ENCODE measurements at places on chromosomes 7 and 10.

DNA sequence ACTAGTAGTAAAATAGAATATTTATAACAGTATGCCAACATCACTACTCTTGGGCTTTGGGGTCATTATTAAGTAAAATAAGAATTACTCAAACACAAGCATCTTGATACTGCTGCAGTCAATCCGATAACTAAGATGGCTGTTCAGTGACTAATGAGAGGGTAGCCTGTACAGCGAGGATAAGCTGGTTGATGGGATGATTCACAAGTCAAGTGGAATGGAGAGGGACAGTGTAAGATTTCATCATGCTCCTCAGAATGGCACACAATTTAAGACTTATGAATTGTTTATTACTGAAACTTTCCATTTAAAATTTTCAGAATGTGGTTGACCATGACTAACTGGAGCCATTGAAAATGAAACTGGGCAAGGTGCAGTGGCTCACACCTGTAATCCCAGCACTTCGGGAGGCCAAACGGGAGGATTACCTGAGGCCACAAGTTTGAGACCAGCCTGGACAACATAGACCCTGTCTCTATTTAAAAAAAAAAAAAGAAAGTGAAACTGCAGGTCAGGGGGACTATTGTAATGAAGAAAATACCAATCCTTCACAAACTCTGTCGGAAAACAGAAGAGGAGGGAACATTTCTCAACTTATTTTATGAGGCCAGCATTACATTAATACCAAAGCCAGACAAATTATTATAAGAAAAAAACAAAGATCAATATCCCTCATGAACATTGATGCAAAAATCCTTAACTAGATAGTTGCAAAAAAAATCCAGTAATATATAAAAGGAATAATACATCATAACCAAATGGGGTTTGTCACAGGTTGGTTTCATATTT, 11.2 kb downstream of the AVL9 start:
- no peak for DNase-seq

GRCh38 chr10:70295926-70296325, 12.1 kb upstream of the NPFFR1 start:
- no peak for DNase-seq

DNA sequence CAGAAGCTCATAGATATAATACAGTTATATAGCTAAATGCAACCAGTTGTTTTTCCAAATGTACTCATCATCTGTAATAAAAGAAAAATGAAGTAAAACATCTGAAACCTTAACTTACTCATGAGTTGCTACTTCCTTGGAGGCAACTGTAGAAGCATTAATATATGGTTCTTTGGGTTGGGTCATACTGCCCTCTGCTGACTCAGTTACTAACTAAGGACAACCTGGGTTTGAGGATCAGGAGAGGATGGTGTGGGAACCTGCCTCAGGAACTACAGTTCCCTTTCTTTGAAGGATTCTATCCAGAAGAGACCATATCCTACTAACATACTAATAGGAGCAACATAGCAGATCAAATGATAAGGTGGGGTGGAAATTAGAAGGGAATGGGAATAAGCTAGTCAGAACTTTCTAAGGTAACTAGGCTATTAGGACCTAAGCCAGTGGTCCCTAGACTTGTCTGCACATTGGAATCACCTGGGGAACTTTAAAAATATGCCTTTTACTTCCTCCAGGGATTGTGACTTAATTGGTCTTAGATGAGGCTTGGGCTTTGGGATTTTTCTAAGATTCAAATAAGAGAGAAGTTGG, 20.7 kb downstream of the COX15 start:
- DNase-seq, result peak; percentile 8

DNA sequence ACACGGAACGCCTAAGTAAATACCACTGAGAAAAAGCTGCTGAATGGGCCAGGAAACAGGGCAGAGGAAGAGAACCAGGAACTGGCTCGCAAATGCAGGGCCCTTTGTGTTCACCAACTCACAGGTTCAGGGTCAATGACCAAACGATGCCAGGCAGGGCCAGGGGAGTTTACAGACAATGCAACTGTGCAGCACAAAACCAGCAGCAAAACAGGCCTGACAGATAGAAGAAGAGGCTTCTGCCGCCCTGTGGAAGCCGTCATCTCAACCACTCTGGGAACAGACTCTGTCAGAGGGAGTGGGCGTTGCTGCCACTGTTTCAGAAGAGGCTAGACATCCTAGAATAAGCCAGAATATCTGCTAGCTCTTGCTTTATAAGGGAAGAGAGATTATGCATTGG, 117.9 kb downstream of the KMT2E start:
- no peak for DNase-seq

GRCh38 chr10:5663692-5664427, 2.5 kb downstream of the ASB13 start:
- DNase-seq, result no peak

DNA sequence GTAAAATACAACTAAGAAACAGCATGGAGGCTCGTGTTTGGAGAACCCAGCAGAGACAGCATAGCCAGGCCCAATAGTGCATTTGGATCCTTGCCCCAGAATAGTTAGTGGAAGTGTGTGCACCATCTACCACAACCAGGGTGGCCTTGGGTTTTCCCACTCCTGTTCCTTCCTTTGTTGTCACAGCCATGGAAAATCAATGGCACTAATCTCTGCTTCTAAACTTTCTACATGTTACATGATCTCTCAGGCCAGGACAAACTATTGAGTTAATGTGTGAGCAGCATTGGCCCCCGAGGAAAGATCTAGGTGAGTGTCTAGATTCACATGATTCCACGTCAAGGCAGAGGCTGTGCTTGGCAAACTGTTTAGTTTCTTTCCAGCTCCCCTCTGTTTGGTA, 2.0 kb downstream of the CYP3A7 start:
- DNase-seq, result no peak

GRCh38 chr7:4325732-4326131, 356.4 kb upstream of the FOXK1 start:
- no peak for DNase-seq

- no peak for DNase-seq
Observed at GRCh38 chr10:71131096-71131495, 81.3 kb upstream of the UNC5B start.

DNA sequence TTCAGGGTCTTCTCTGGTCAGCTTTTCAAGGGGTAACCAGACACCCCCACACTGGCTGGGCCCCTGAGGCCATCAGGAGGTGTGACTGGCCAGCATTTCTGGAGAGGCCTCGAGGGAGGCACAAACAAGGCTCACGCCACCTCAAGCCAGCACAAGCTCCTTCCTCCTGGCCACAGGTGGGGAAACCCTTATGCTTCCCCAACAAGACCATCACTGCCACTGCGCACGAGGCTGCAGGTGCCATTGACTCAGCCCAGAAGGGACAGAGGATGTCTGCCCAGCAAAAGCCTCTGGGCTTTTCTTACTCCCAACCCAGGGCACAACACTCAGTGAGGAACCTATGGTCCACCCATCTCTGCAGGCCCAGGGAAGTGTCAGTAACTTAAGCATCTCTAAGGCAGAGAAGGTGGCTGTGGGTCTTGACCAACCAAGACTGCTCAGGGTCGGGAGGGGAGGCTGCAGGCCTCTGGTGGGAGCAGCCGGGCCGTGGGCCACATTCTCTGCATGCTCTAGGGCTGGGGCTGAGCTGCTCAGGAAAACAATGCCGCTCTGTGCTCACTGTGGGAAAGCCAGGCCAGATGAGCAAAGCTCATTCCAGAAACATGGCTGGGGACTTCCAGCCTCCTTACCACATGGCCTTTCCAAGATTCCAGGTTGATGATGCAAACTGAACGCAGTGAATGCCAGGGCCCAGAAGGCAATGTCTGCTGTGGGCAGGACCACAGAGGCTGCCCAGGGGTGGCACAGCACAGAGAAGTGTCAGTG, 24.2 kb upstream of the RASSF4 start:
- DNase-seq, result peak; percentile 79

GRCh38 chr7:31309407-31309806, 31.1 kb downstream of the NEUROD6 start:
- no peak for DNase-seq

- no peak for DNase-seq
Observed at GRCh38 chr10:61882621-61883370, 18.7 kb upstream of the ARID5B start.

- no peak for DNase-seq
Observed at GRCh38 chr7:153190452-153190851, 430.9 kb downstream of the ACTR3B start.

GRCh38 chr7:73482746-73483145, 39.3 kb downstream of the BAZ1B start:
- DNase-seq, result no peak

DNA sequence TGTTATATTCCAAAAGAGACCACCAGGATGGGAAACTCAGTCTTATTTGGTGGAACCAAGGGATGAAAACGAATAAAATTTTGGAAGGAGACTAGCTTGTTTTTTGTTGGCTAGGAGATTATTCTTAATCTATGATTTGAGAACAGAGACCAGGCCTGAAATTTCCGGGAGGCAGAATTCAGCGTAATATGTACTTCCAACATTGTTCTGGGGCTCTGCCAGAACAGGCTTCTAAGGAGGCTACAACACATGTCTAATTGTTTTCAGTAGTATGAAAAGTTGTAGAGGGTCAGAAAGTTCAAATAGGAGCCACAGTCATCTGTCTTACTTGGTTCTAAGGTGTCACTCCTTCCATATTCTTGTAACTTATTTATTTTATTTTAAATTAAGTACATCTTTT, 1.7 kb downstream of the DDX21 start:
- DNase-seq, result no peak

DNA sequence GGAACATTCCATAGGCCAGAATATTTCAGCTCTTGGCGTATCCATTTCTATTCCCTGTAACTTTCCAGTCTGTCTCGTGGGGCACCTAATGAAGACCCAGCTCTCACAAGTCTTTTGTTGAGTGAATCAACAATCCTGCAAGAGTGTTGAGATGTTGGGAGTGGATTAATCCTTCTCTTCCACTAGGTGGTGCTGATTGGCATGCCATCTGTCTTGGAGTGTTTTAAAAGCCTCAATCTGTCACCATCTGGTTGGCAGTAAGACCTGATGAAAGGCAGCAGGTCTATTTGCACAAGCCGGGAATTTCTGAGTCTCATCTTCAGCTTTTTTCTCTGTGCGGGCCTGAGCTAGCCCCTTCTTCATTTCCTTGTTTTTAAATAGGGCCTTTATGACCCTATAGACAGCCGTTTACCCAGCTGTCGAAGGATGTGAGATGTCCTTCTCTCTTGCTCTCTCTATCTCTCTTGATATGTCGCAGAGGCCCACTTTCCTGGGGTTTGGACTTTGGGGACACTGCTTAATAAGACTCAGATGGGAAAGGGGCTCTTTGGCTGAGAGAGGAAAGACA, 180.5 kb downstream of the ZNF365 start:
- peak; percentile 51 for DNase-seq

DNA sequence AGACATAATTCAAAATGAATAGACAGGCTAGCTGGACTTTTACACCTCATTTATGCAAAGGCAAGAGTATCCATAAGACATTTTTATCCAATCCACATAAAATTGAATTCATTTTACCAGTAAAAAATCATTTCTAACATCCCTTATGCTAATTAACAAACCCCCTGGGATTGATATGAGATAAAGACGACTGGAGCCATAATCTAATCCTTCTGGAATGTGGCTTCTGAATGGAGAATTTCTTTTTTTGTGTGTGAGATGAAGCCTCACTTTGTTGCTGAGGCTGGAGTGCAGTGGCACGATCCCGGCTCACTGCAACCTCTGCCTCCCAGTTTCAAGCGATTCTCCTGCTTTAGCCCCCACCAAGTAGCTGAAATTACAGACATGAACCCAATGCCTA, 90.4 kb downstream of the AKR1D1 start:
- no peak for DNase-seq

GRCh38 chr10:95188593-95188992, 5.4 kb upstream of the ACSM6 start:
- no peak for DNase-seq

DNA sequence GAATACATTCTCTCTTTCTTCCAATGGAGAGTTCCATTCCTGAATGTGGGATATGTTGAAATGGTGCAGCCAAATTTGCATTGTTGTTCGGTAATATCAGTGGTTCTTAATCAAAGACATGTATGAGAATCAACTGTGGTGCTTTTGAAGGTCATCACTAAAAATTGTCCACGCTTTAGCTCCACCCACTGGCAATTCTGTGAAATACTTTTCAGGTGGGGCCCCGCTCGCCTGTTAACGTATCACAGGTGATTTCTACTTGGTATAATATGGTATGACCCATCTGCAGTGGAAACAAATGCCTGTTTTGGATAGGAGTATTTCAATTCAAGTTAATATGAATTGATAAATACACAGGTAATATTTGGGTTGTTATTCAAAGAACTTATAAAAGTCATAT, 178.4 kb downstream of the NSUN6 start:
- DNase-seq, result no peak

DNA sequence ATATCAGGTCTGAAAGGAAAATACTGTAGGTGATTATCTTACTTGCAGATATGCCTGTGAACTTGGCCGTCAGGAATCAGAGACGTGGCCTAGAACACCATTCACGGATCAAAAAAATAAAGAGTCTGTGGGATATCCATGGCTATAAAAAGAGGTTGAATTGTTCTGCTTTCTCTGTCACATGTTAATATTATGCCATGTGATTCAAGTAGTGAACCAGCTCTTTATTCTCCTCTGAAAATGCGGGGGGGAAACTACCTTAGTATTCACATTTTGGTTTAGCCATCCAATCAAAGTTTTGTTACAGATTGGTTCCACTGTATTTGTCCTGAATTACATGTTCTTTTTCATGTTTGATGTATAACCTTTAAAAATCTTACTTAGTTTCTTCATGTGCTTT, 120.5 kb downstream of the CCNY start:
- DNase-seq, result peak; percentile 77

- no peak for DNase-seq
Observed at GRCh38 chr7:31595390-31595789, 81.5 kb downstream of the ITPRID1 start.

DNA sequence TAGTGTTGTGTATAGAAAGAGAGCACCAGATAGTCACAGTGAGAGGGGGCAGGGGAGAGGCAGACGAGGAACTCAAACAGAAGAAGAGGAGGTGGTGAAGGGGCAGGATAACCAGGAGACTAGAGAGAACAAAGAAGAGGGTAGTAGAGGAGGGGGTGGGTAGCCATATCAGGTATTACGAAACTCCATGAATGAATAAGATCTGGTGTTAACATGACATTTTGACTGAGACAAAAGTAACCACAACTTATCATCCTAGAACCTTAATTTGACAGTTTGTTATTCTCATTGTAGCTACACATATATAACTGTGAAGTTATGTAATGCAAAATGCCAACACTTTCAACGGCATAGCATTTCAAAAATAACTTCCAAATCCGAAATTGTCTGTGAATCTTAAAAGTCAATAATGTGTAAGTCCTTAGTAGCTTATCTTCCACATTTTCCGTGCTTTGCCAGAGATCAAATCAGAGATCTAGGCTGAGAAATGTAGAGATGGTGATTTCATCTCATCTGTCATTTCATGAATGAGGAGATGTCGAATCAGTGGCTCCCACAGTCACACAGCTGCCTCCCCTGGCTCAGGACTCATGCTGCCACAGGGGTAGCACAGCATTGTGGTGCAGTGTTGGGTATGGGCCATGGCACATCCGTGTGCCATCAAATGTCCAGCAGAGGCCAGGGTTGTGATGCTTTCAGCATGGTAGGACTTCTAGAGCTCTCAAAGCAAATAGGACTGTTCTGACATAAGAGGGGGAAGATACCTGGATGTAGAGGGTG, 202.1 kb downstream of the HECW1 start:
- no peak for DNase-seq
